ENCODE measurements at places on chromosomes 4 and X.

DNA sequence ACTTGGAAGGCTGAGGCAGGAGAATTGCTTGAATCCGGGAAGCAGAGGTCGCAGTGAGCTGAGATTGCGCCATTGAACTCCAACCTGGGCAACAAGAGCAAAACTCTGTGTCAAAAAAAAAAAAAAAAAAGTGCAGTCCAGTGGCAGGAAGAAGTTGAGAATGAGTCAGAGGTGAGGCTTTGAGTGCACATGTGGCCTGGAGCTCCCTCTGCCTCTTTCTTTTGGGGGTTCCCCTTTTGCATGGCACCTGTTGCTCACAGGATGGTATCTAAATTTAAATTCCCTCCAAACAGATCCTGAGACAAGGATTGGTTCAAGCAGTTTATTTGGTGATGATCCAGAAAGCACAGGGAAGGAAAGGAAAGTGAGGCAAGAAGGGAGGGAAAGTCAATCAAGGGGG is 151.4 kb upstream of the STX18 start:
- DNase-seq: no peak

DNA sequence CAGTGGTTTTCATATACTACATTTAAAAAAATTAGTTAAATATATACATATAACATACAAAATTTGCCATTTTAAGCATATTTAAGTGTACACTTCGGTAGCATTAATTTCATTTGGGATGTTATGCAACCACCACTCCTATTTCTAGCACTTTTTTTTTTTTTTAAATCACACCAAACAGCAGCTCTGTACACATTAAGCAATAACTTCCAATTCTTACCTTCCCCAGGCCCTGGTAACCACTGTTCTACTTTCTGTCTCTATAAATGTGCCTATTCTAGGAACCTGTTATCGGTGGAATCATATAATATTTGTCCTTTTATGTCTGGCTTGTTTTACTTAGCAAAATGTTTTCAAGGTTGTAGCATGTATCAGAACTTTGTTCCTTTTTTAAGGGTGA is 39.1 kb downstream of the TMEM164 start:
- no peak for DNase-seq

DNA sequence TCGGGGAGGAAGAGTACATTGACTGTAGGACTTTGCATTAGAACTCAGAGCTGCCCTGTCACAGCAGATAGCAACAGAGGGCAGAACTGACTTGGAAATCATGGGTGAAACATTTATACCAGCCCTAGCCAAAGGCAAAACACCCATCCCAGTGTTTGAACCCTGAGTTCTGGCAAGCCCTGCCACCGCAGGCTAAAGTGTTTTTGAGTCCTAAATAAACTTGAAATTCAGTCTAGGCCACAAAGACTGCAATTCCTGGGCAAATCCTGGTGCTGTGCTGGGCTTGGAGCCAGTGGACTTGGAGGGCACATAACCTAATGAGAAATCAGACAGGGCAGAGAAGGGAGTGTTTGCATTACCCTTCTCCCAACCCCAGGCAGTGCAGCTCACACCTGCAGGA is 1015.7 kb downstream of the FSTL5 start:
- no peak for DNase-seq

GRCh38 chr4:24743927-24744326 is 51.4 kb upstream of the SOD3 start:
- no peak for DNase-seq

DNA sequence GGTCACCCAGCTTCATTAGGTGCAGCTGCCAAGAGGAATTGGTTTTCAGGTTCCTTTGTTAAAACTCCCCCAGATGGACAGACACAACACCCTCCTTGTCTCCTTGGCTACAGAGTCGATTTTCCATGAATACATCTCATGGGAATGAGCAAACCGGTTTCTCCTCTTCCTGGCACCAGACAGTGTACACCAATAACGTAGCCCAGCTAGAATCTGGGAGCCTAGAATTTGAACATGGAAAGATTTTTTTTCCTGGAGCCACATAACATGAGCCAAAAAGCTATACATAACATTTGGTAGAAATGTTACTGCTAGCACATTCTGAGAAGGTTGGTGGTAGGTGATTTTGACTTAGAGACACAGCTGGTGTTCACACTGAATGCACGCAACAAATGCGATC is 62.9 kb upstream of the SLC34A2 start:
- DNase-seq: no peak

- no peak for DNase-seq
These were observed 46.2 kb downstream of the PDS5A start for GRCh38 chr4:39931441-39931901.

DNA sequence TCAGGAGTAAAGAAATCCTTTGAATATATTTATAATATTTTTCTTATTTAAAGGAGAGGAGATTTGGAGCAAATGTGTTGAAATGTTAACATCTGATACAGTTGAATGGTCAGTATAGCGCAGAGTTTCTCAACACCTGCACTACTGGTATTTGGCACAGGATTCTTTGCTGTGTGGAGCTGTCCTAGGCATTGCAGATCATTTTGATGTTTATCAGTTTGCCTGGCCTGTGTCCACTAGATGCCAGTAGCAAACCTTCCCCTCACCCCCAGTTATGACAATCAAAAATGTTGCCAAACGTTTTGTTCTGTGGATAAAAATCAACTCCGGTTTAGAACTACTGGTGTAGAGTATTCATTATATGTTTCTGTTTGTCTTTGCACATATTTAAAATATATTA is 765.3 kb upstream of the SLIT2 start:
- no peak for DNase-seq

GRCh38 chr4:131288441-131288840 is 1860.7 kb upstream of the PCDH10 start:
- no peak for DNase-seq

- DNase-seq: no peak
These were observed 101.4 kb downstream of the AWAT2 start for GRCh38 chrX:69948276-69948797.

- no peak for DNase-seq
These were observed 557 bp upstream of the ARHGEF6 start for GRCh38 chrX:136781180-136781797.

DNA sequence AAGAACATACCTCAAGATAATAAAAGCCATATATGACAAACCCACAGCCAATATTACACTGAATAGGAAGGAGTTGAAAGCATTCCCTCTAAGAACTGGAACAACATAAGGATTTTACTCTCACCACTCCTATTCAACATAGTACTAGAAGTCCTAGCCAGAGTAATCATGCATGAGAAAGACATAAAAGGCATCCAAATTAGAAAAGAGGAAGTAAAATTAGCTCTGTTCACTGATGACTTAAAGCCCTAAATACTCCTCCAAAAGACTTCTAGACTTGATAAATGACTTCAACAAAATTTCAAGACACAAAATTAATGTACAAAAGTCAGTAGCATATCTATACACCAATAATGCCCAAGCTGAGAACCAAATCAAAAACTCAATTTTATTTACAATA is 235.7 kb downstream of the NKX6-1 start:
- DNase-seq: no peak

GRCh38 chr4:100581337-100581736 is 63.5 kb upstream of the EMCN start:
- DNase-seq: no peak

- no peak for DNase-seq
These were observed 70.0 kb downstream of the EVC2 start for GRCh38 chr4:5638316-5638715.

DNA sequence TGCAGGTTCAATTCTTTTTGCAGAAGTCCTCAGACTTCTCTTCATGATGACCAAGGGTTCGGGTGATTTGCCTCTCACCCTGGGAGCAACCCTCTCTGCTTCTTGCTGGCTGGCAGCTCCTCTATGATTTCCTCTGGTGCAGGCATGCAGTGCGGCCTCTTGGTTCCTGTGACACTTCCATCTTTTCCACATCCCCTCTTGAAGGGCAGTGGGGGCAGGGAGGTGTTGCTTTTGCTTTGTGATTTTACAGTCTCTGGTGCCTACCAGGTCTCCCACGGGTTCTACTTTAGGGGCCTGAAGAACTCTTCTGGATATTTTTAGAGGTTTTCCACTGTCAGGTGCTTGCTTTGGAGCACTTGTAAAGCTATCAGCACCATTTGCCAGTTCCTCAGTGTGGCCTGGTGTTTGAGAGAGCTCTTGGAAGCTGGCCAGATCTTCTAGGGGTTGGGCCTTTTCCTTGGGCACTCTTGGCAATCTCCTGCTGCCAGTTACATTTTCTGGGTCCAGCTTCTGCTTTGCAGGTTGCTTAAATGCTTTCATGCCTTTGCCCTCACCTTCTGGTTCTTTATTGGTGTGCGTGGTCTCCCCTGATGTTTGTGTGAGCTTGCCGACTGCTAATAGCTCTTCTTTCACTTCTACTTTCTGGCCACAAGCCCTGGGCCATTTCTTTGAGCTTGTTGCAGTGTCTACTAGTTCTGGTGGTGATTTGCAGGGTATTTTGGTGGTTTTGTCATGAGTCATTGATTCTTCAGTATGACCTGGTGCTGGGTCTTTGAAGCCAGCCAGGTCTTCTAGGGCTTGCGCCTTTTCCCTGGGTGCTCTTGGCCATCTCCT is 11.5 kb upstream of the CHST7 start:
- DNase-seq: no peak

- no peak for DNase-seq
These were observed 48.3 kb upstream of the WDR1 start for GRCh38 chr4:10164877-10165283.

DNA sequence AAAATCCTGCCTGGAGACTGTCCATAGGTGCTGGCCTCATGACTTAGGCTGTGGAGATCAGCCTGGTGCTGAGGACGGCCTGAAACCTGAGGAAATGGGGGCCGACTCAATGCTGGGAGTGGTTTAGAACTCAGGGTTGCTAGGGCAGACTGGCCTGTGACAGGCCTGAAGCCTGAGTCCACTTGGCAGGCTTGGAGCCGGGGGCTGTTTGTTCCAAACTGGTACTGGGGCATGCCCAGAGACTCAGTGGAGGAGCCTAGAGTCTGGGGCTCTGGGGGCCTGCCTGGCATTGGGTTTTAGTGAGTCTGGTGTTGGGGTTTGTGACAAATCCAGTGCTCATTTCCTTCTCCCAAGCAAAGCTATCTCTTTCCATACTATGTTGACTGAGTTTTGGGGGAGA is 489.7 kb upstream of the CNKSR2 start:
- DNase-seq: no peak

DNA sequence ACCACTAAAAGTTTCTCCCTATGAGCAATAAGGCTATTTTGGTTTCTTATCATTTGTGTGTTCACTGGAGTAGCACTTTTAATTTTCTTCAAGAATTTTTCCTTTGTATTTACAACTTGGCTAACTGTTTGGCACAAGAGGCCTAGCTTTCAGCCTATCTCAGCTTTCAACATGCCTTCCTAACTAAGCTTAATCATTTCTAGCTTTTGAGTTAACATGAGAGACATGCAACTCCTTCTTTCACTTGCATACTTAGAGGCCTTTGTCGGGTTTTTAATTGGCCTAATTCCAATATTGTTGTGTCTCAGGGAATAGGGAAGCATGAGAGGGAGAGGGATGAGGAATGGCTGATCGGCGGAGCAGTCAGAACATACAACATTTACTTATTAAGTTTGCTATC is 349.8 kb downstream of the OPHN1 start:
- DNase-seq: no peak

- DNase-seq: no peak
These were observed 49.6 kb downstream of the SLC2A9 start for GRCh38 chr4:9971711-9972110.

DNA sequence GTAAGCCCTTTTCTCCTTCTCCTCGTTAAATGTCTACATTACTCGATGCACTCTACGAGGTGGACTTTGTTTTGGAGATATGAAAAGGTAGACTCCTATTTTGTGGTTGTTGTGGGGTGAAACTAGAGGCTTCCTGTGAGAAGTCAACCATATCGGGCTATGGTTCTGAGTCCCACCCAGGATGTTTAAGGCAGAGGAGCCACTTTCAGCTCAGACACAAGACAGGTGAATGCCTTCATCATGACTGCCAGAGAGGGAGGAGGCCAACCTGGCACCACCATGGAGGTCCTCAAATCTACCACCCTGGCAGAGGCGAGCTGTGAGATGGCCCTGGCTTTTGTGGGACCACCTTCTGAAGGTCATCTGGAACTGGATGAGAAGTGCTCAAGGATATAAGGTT is 154.4 kb upstream of the KLF3 start:
- no peak for DNase-seq

DNA sequence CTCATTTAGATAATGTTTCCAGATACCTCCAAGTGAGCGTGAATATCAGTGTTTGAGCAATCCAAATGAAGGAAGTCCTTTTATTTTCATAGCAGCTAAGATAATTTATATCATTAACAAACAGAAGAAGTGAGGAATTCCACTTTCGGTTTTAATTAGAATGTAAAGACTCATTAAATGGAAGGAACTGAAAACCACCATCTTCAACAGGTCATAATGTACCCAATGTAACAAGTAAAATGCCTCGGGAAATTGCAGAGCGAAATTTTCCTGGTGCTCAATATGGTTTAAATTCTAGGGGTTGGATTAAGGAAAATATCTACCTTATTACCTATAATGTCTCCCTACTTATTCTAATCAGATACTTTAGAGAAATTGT is 33.9 kb upstream of the SLC9A7 start:
- DNase-seq: no peak

- no peak for DNase-seq
These were observed 691 bp upstream of the IGFBP7 start for GRCh38 chr4:57110640-57111511.

- DNase-seq: no peak
These were observed 41.6 kb upstream of the EDA2R start for GRCh38 chrX:66680451-66680850.

GRCh38 chr4:67886281-67886680 is 2.5 kb upstream of the TMPRSS11D start:
- DNase-seq: no peak

- no peak for DNase-seq
These were observed 16.8 kb downstream of the BANK1 start for GRCh38 chr4:101807351-101807750.

DNA sequence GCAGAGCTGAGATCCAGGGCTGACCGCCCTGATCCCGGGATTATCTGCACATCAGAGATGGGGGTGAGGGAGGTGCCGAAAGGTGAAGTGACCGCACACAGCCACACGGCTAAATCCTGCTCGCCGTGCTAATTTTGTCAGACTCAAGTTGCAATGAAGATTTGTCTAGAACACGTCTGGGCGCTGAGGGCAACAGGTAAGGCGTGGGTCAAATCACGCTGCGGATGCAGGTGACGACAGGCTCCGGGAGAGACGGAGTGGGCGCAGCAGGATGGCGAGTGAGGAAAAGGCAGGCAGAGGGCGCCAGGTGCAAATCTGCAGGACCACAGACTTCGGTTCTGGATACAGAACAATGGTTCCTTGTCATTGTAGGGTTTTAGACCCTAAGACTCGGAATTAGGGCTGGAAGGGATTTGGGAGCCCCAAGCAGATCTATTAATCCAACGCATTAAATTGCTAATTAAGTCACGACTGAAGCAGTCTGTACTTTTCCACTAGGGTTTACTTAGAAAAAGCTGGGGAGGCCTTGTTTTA is 1.9 kb upstream of the TBC1D14 start:
- DNase-seq: no peak

- DNase-seq: no peak
These were observed 28.2 kb downstream of the RAP1GDS1 start for GRCh38 chr4:98289375-98289774.

DNA sequence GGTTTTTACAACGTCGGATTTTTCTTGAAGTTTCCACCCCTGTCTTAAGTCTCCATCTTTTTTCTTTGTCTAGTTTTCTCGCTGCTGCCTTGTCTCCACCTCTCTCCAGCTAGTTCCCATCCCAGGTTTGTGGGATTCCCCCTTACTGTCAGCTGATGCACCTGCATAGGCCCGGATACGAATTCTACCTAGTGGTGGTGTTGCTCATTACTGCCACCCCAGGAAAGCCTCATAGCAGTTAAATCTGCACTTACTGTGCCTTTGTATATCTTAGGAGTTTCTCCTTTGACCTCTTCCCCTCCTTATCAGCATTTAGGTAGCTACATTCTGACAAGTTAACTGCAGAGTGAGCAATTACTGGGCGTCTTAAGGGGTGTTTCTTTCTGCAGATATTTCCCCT is 1693.1 kb upstream of the TENM3 start:
- no peak for DNase-seq
